Right renal pelvis (tissue), 4 donors: ENCODE measurements at places on chromosomes 4 and X.

DNA sequence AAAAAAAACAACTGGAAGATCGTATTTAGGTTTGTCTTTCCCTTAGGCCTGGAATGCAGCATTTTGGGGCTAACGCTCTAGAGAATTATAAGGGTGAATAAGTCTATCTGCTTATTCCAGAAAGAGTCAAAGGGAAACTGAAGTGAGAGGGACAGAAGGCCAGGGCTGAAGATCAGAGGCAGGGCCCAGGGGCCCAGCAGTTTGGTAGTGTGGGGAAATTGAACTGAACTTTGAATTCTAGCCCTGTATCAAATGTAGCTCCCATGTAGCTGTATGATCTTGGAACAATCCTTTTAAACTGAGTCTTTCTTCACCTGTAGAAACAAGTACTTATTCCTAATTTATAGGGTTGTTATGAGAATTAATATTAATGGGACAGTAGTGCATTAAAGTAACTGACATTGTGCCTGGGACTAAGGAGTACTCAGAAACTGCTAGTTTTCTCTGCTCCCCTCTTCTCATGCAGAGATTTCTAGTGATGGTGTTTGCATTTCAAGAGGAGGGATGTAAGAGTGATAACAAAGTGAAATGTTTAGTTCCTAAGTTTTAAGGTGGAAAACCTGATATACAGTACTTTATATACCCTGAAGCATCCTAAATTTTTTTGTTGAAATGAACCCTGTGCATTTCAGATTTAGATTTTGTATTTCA is 30.4 kb downstream of the STOX2 start:
- DNase-seq = no peak

DNA sequence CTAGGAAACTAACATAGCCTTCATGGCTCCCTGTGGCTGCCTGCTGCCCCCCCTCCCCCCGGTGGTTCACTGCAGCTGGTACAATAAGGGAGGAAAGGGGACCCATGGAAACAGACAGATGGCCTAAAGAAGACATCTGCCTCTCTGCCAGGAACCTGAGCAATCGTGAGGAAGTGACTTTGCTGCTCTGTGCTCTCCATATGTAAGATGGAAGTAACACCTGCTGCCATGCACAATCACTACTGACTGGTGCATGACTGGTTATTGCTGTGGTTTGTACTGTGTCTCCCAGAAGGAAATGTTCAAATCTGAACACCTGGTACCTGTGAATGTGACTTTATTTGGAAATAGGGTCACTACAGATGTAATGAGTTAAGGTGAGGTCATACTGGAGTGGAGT is 43.6 kb downstream of the CD99L2 start:
- DNase-seq = no peak

DNA sequence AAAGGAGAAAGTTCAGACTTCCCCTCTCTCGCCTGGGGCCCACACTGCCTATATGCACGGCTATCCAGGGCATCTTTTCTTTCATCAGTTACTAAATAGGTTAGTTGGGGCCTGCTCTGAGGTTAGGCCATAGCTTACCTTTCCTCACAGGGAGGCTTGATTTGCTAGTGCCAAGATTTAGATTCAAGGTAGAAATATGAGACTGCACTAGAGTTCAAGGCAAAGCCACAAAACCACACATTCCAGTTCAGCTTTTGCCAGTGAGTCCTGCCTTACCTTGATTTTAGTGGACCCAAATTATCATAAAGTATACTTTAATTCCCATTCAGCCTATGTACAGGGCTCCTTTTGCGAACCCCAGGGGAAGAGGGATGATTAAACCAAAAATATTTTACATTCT is 762.8 kb downstream of the PDHA2 start:
- no peak for DNase-seq

- no peak for DNase-seq
Observed at GRCh38 chrX:45807572-45808425, 607.1 kb upstream of the DIPK2B start.

DNA sequence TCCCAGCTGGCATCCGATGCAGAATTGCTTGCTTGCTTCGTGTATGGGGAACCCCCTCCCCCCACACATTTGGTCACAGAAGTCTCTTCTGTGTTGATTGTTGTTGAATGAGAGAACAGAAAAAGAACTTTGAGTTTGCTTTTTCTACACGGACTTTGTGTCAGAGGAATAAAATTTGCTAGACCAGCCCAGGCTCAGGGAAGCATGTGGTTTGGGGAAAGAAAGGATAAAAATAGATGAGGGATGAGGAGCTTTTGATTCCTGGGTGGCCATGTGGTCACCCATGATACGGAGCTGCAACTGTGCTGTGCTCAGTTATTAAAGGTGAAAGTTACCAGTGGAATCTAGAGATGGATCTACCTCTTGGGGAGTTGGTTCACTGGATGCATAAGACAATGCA is 34.2 kb upstream of the ESX1 start:
- no peak for DNase-seq

GRCh38 chr4:69360271-69360670 is 80.0 kb downstream of the UGT2B28 start:
- no peak for DNase-seq

DNA sequence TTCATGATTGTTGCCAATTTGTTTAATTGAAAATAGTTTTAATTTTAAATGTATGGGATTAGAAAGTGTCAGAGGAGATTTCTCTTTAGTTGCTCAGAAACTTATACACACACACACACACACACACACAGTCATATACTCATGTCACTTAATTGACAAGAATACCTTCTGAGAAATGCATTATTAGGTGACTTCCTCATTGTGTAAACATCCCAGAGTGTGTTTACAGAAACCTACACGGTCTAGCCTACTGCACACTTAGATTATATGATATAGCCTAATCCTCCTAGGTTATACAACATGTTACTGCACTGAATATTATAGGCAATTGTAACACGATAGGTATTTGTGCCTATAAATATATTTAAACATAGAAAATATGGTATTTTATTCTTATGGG is 1327.4 kb downstream of the FSTL5 start:
- no peak for DNase-seq

DNA sequence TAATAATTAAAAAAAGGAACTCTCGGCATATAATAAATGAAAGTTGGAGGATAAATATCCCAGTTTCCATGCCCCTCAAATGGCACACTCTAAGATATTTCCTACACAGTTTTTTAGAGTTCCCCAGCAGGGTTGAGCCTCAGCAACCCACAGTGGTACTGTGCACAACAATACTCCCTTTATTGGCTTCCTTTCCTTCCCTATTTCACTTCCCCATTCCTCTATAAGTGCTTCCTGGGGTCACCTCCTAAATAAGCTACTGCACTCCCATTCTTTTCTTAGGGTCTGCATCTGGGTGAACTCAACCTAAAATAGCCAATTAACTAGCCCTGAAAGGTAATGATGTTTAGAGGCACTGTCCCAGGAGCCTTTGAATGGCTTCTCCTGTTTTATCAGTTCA is 76.4 kb upstream of the NHS start:
- no peak for DNase-seq

DNA sequence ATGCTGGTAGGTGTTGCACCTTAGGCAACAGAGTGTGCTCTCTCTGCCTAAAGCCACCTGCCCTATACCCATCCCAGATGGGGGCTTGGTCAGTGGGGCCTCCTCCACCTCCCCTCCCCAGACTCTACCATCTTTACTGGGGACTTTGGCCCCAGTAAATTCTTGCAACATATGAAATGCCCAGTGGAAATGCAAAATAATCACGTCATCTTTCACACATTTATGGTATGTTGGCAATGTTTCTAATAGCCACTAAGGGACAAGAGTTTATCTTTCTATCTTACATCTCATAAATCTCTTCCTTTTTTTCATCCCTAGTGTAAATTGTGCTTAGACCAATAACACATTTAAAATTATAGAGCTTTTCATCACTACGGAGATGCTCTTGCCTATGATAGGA is 103.0 kb upstream of the MAML3 start:
- no peak for DNase-seq

- no peak for DNase-seq
Observed at GRCh38 chr4:81213671-81214070, 1.4 kb downstream of the PRKG2 start.

GRCh38 chrX:41705042-41705441 is 16.3 kb downstream of the GPR34 start:
- no peak for DNase-seq

DNA sequence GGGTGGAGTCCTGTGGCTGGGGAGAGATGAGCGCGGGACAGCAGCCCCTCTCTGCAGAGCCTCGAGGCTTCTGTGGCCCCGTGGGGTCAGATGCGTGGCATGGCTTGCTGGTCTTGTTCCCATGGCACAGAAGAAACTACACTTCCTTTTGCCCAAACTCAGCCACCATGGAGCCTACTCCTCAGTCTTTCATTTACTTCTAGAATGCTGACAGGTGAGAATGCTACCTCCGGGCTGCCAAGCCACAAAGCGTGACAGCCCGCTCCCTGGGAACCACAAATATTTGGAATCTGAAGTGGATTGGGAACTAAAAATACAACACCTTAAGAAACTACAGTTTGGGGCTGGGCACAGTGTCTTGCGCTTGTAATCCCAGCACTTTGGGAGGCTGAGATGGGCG is 98.0 kb downstream of the TRAPPC11 start:
- DNase-seq = no peak

DNA sequence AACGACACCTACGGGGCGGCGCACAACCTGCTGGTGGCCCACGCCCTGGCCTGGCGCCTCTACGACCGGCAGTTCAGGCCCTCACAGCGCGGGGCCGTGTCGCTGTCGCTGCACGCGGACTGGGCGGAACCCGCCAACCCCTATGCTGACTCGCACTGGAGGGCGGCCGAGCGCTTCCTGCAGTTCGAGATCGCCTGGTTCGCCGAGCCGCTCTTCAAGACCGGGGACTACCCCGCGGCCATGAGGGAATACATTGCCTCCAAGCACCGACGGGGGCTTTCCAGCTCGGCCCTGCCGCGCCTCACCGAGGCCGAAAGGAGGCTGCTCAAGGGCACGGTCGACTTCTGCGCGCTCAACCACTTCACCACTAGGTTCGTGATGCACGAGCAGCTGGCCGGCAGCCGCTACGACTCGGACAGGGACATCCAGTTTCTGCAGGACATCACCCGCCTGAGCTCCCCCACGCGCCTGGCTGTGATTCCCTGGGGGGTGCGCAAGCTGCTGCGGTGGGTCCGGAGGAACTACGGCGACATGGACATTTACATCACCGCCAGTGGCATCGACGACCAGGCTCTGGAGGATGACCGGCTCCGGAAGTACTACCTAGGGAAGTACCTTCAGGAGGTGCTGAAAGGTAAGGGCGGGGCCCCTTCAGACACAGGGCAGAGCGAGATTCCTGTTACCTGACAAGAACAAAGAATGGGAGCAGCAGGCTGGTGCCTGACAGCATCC is 11.7 kb downstream of the RPL9 start:
- no peak for DNase-seq

DNA sequence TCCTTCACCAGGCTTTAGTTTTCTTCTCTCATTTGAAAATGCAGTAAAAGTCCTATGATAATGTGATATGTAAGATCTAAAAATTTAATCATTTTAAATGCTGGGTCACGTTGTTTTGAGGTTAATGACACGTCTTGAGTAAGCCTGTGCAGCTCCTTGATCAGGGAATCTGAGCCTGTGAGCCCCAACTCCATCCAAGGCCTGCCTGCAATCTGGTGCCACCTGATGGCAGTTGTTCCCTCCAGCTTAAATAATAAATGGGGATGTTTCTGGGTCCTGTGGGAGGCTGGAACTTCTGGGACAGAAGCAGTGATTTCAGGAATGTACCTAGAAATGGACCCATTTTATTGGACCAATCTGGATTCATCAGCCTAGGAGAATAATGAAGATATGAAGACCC is 455.4 kb upstream of the ADGRL3 start:
- DNase-seq = no peak

- no peak for DNase-seq
Observed at GRCh38 chr4:114599903-114600552, 1.4 kb downstream of the UGT8 start.

- no peak for DNase-seq
Observed at GRCh38 chr4:105504744-105505143, 30.9 kb upstream of the PPA2 start.

DNA sequence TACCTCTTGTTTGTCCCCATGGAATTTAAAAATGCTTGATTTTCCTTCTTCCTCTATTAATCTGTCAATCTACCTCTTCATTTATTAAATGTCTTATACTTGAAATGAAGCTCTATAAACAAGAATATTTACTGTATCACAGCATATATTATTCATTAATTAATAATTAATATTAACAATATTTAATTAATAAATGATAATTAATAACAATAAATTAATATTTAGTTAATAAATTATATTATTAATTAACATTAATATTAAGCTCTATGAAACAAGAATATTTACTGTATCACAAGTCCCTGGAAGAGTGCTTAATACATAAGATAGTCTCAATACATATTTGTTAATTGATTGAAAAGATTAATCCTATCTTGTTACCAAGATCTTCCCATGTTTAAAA is 306.6 kb downstream of the STPG2 start:
- DNase-seq = no peak

- no peak for DNase-seq
Observed at GRCh38 chr4:30769093-30769492, 48.9 kb downstream of the PCDH7 start.

GRCh38 chr4:187460016-187460415 is 535.6 kb upstream of the ZFP42 start:
- DNase-seq = no peak

GRCh38 chr4:138164208-138164607 is 77.9 kb downstream of the SLC7A11 start:
- DNase-seq = no peak

- DNase-seq = no peak
Observed at GRCh38 chr4:1736812-1737211, 15.5 kb downstream of the TACC3 start.

DNA sequence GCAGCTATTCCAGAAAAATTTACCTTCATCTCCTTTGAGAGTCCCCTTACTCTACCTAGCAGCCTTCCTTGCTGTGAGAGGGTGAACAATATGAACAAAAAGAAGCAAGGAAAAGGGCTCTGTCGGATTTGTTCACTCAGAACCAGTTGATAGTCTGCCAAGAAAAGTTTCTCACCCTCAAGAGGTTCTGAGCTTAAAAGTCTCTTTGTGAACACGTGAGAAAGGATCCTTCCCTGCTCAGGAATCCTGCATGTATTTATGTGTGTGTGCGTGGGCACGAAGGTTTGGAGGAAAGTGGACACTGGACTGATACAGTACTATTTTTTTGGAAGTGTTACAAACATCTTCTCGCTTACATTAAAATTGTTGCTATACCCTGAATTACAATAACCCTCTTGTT is 178.6 kb upstream of the JADE1 start:
- no peak for DNase-seq

- no peak for DNase-seq
Observed at GRCh38 chr4:76569225-76569624, 134.2 kb downstream of the SHROOM3 start.

DNA sequence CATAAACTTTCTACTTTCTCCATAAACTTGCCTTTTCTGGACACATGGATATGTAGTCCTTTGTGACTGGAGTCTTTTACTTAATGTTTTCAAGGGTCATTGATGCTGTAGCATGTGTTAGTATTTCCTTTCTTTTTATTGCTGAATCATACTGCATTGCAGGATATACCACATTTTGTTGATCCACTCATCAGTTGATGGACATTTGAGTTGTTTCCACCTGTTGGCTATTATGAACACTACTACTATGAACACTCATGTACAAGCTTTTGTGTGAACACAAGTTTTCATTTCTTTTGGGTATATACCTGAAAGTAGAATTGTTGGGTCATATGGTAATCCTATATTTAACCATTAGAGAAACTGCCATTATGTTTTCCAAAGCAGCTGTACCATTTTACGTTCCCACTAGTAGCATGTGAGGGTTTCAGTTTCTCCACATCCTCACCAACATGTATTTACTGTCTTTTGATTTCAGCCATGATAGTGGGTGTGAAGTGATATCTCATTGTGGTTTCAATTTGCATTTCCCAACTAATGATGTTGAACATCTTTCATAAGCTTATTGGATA is 26.3 kb upstream of the GPM6B start:
- DNase-seq = no peak

GRCh38 chrX:21678048-21678612 is 20.0 kb upstream of the KLHL34 start:
- no peak for DNase-seq
